Activated CD4-positive, alpha-beta T cell treated with anti-CD3 and anti-CD28 coated beads for 36 hours (primary cell): ENCODE measurements at places on chromosomes 5 and 9. TPM values are rescaled to one million over a fixed set of nuclear protein-coding genes. Genes with fewer than 3 reads are reported as not detected.
A peak's percentile ranks its signal among the peaks of the same experiment; 100 is the strongest.

The IL13 gene
- total RNA-seq, result 5.5 TPM

DNA sequence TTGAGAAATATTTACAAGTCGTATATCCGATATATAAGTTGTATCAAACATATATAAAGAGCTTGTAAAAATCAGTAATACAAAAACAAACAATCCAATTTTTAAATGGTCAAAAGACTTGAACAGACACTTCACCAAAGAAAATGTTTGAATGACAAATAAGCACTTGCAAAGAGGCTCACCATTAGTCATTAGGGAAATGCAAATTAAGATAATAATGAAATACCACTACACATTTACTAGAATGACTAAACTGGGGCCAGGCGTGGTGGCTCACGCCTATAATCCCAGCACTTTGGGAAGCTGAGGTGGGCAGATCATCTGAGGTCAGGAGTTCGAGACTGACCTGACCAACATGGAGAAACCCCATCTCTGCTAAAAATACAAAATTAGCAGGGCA, 134.6 kb upstream of the HAND1 start:
- peaks cover 7% of the 10 kb centered on the region for H3K4me1 ChIP-seq
- no peak for DNase-seq
- H3K36me3 ChIP-seq, result no peaks in the 10 kb centered on the region

DNA sequence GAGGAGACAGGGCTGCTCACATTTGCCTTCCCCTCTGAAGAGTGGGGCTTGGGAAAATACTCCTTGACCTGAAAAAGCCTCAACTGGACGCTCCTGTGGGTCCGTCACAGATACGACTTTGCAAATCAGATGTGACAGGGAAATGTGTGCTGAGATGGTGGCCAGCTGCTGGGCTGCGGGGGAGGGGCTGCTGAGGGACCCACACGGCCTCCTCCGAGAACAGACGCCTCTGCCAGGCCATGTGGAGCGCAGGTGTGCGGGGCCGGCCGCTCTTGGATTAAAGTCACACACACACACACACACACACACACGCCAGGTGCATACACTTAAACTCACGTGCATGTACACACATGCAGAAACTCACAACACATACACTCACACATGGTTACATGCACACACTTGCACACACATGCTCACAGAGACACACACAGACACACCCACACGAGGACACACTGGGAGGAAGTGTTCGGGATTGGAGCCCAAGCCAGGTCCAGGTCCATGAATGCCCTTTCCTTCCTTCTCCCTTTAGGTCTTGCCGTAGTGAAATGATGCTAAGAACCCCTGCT, 167.4 kb downstream of the GAPVD1 start:
- no peaks in the 10 kb centered on the region for H3K27me3 ChIP-seq
- no peaks in the 10 kb centered on the region for H3K36me3 ChIP-seq
- DNase-seq, result no peak
- H3K4me3 ChIP-seq, result no peak overlapping the region
- H3K27ac ChIP-seq, result no peak overlapping the region

DNA sequence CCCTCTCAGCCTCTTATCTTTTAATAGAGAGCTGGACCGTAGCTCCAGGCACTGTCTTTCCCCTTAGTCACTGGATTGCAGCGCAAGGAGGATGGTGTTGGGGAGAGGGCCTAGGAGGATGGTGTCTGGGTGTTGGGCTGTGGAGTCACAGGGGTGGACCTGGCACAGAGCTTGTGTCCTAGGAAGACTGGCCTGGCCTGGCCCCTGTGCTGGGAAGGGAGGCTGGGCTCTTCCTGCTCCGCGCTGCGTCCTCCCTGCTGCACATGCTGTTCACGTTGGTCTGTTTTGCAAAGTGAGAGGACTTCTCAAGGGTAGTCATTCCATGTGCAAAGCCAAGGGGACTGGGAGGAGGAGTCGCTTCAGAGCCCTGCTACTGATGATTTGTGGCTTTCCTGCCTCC, 123.9 kb downstream of the EHMT1 start:
- no peak for DNase-seq
- peaks cover 28% of the 10 kb centered on the region for H3K36me3 ChIP-seq
- H3K27me3 ChIP-seq, result no peaks in the 10 kb centered on the region
- no peak overlapping the region for H3K27ac ChIP-seq
- no peak overlapping the region for H3K4me3 ChIP-seq

DNA sequence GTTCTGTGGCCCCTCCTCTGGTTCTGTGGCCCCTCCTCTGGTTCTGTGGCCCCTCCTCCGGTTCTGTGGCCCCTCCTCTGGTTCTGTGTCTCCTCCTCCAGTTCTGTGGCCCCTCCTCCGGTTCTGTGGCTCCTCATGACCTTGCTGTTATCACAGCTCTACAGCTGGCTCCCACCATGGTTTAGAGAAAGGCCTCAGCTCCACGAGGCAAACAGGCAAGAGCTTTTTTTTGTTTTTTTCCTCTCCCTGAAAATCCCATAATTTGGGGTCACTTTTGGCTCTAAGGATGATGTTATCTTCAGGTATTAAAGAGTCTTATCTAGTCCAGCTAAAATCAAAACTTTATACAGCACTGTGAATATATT, 31.8 kb downstream of the C5orf15 start:
- no peak for DNase-seq
- H3K36me3 ChIP-seq, result no peaks in the 10 kb centered on the region
- no peak overlapping the region for H3K4me3 ChIP-seq
- H3K27ac ChIP-seq, result peak overlapping the region; percentile 35

GRCh38 chr9:136921718-136922117, 22.8 kb downstream of the FBXW5 start:
- H3K36me3 ChIP-seq, result peaks cover 34% of the 10 kb centered on the region
- H3K27ac ChIP-seq, result no peak overlapping the region
- DNase-seq, result no peak
- H3K4me3 ChIP-seq, result no peak overlapping the region
